ENCODE measurements at places on chromosomes 3 and 15.

DNA sequence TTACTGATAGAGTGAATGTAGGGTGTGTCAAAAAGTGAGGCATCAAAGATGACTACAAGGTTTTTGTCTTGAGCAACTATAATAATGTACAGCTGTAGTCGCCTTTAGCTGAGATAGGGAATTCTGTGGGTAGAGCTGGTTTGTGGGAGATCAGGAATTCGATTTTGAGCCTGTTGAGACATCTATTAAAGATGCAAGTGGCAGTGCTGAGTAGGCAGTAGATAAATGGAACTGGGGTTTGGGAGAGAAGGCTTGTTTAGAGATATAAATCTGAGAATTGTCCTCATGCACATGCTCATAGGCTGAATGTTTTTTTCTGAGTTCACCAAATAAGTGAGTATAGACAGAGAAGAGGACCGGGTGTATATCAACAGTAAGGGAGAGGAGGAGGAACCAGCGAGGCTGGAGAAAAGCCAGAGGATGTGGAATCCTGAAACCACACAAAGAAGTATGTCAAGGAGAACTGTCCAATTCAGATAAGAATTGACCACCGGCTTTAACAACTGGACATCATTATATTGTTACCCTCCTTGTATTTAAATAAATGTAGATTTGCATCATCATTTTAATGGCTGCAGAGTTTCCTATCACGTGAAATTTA, 146.0 kb upstream of the TNIK start:
- DNase-seq: no peak

- no peak for DNase-seq
Observed at GRCh38 chr3:87203809-87204208, 23.3 kb upstream of the CHMP2B start.

DNA sequence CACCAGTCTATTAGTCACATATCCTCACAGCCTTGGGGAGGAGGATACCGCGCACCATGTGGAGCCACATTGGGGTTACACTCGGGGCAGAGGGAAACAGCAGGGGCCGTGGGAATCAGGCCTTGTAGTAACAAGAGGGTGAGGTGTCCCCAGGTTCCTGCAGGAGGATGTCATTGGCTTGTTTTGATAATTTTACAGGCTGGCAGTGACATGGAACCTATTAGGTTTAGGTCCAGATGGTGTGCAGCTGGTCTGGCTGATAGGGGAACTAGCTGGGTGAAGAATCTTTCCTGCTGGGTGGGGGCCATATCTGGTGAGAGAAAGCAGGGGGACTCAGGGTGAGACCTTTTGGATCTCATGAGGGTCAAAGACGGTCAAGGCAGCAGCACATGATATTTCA, 9.8 kb upstream of the MEF2A start:
- no peak for DNase-seq

DNA sequence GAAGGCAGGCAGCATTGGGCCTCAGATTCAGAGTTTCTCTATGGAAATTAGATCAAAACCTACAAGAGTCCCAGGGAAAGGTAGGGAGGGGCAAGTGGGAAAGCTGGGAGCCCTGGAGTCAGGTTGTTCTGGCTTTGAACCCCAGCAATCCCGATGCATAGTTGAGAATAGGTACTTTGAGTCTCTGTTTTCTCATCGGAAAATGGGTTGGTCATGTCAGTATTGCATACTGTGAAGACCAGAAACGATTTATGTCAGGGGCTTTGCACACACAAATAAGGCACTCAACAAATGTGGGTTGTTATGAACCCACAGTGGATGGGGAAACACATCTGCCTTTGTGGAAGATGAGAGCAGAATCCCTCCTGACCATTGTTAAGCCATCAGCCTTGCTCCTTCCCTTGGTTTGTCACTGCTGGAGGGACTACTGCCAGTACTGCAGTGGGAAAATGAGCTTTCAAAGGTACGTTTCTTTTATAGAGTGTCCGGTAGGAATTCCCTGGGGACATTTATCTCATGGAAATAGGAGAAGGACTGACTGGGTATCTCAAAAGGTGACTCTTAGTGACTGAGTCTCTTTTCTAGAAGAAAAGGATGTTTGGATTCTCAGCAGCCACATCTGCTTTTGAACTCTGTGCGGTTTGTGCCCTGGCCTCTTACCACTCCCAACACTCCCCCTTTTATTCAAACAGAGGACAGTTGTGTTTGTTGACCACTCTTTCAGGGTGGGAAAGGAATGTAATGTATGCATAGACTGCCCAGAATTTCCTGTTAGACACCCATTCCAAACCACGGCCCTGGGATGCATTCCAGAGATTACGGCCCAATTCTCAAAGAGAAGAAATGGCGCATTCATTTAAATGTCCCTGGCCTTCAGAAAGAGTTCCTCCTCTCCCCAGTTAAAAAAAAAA, 54.6 kb upstream of the VILL start:
- no peak for DNase-seq

GRCh38 chr3:12892840-12893189, 51.5 kb upstream of the RPL32 start:
- no peak for DNase-seq

DNA sequence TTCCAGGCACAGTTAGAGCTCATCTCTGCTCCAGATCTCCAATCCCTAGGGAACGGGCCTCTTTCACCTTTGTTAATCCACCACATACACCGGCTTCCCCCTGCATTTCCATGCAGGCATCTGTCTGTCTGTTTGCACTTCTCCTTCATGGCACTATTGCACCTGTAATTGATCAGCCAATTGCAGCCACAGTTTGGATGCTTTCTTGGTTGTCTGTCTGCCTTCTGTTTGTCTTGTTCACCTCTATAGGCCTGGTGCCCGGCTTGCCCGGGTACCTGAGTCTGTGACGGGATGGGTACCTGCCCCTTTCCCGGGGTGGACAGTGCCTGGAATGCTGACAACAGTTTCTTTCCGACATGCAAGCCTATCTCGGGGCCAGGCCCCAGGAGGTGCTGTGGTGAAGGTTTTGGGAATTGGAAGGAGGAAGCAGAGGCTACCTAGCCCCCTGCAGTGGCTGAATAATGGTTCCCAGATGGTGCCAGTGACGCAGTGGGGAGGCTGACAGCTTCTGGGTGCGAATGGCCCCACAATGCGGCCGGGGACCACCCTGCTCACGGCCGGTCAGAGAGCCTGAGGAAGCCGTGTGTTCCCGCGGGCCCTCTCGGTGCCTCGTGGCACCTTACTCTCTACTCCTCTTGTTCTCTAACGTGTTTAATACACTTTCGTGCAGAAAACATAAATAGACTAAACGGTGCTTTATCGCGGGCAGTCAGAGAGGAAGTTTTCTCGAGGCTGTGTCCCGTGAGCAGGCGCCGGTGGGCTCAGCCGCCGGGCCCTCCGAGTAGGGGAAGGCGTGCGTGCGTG, 31.3 kb upstream of the RAB6B start:
- DNase-seq: no peak

DNA sequence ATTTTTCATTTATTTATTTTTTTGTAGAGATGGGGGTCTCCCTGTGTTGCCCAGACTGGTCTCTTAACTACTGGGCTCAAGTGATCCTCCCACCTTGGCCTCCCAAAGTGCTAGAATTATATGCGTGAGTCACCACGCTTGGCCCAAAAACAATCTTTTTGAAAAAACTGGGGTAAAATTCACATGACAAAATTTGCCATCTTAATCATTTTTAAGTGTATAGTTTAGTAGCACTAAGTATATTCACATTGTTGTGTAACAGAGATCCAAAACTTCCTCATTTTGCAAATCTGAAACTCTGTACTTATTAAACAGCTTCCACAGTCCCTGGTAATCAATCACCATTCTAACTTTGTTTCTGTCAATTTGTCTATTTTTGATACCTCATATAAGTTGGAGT, 5.2 kb downstream of the SNX1 start:
- DNase-seq: no peak

GRCh38 chr3:150161011-150161410, 190.3 kb upstream of the PFN2 start:
- DNase-seq: no peak

DNA sequence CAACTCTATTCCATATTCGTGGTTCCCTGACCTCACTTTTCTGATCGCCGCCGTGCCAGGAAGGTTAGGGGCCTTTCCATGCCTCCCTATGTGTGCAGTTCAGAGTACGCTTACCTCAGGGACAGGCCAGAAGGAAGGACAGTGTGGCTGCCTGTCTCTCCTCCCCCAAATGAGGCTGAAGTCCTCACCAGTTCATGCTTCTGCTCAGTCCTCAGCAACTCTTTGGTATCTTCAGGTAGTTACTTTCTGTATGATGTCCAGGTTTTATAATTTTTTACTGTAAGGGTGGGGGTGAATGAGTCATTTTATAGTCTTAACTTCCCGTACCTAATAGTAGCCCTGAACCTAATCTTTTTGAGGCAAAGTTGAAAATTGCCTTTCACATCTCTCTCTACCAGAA, 98.7 kb downstream of the VPS8 start:
- DNase-seq: no peak

GRCh38 chr3:75237053-75237452, 427.1 kb upstream of the FRG2C start:
- DNase-seq: no peak

DNA sequence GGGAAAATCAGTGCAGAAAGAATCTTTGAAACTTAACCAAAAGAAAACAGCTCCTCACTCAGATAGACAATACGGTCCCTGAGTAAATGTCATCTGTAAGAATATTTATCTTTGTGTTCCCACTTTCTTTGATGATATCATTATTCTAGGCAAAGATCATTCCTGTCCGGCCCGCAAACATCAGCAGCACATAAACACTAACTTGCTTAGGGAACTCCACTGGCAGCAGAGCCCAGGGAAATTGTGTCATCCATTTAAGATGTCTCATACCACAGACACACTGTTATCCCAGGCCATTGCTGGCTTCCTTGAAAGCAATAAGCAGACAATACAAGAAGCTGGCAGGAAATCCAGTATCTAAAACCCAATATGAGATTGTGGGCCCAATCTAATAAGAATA, 20.1 kb upstream of the CD96 start:
- no peak for DNase-seq

GRCh38 chr3:127698691-127699415, 26.1 kb downstream of the ABTB1 start:
- no peak for DNase-seq

GRCh38 chr15:45428491-45428890, 50.1 kb upstream of the GATM start:
- DNase-seq: no peak

- DNase-seq: no peak
Observed at GRCh38 chr3:133514418-133514817, 59.1 kb upstream of the CDV3 start.

DNA sequence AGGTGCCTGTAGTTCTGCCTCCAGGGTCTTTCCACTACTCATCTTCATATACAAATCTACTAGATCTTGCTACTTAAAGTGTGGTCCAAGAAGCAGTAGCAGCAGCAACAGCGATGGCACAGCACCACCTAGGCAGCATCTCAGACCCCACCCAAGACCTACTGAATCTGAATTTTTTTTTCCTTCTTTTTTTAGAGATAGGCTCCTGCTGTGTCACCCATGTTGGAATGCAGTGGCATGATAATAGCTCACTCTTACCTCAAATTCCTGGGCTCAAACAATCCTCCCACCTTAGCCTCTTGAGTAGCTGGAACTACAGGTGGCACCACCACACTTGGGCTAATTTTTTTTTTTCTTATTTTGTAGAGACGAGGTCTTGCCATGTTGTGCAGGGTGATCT, 346.7 kb upstream of the TGFBR2 start:
- DNase-seq: no peak

DNA sequence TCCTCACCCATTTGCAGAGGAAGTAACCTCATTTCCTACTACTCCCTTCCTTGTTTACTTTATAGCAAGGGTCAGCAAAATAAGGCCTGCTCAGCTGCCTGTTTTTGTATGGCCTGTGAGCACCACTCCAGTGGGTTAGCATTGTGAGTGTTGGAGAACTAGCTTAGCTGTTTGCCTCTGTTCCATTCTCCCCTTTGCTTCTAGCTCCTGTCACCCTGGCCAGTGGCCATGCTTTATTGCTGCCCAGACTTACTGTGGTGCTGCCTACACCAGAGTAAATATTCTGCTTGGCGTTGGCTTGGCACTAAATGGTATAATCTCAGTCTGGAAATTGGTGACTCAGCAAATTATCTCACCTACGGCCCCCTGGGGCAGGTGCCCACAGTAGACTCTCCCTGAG, 8.8 kb downstream of the PDCD6IP start:
- no peak for DNase-seq

GRCh38 chr3:135059580-135059979, 264.5 kb downstream of the EPHB1 start:
- no peak for DNase-seq

DNA sequence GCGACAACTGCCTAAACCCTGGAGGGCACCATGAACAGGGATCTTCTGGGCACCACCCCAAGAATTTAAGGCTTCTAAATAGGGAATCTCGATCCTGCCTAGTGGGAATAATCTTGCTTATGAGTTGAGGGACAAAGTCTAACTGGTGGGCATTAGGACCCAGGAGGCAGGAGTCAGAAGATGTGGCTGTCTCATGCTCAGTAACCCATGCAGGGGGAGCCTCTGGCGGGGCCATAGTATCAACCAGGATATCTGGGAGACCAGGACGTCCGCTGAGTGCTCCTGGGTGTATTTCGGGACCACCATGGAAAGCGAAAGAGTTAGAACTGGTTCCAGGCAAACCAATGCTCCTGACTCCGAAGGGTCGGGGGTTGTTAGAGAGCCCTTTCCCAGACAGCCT, 356.1 kb downstream of the OTOL1 start:
- DNase-seq: no peak

DNA sequence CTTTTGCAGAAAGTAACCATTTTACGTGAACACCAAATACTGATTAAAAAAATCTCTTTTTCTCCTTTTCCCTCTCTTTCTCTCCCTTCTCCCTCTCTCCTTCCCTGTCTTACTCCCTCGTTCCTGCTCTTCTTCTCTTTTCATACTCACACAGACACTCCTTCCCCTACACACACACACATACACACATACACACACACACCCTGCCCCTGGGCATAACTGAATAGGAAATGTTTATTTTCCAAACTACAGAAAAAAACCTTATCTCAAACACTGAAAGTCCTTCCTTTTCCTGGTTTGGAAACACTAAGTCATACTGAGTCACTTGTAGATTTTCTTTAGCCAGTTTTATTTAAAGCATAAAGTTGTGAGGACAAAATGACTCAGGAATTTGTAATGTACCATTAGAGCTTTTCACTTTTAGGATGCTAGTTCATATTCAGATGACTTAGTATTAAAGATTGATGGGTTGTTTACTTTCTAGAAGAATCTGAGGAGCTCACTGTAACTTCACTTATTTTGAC, 62.4 kb downstream of the MBNL1 start:
- no peak for DNase-seq

DNA sequence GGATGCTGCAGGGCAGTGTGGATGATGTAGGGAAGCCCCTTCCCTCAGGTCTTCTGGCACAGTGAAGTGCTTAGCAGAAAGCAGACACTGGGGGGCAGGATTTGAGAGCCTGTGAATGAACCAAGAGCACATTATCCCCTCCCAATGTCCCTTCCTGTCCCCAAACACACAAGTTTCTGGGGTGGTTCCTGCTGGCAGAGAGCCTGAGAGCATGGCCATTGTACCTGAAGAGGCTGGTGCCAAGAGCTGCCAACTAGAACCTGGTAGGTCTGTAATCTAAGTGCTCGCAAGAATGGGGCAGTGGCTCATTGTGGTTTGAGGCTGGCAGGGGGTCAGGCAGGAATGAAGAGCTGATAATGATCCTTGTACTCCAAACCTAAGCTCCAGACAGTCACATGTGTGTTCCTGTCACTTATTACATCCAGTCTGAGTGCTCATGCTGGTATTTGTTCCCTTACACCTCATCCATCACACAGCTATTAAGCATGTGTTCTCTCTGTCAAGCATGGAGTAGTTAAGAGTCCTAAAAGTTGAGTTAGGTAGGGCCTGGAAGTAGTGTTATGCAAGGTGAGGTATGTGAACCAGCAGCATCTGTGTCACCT, 6.7 kb upstream of the CCR1 start:
- no peak for DNase-seq
